Stimulated activated CD8-positive, alpha-beta memory T cell treated with anti-CD3 and anti-CD28 coated beads, Interleukin-15, amount 100 ng/mL, for 1 hour (primary cell): ENCODE measurements at places on chromosomes 6 and 20.

DNA sequence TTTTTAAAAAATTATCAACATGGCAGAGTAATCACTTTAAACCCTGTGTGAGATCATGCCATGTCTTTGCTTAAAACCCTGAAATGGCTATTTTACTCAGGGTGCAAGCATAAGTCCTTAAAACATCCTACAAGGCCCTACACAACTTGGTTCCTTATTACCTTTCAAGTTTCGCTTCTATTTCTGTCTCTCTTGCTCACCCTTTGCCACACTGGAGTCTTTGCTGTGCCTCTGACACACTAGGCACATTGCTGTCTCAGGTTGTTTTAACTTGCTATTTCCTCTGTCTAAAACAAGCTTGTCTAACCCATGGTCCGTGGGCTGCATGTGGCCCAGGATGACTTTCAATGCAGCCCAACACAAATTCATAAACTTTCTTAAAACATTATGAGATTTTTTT is 55.6 kb downstream of the KIAA0408 start:
- no peak for DNase-seq

DNA sequence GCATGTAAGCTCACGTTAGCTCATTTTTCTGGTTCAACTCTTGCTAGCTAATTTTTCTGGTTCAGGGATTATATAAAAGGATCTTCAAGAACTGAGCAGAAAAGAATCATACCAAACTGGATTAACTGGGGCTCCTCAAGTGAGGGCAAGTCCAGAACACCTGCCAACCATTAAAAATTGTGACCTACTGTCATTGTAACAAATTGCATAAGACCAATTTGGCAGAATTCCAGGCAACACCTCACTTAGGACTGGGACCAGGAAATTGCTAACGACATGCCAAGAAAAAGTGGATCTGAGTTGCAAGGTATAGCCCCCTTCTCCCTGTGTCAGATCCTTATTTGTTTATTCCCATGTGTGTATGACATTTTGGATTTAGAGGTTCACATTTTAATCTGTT is 216.6 kb downstream of the HIVEP2 start:
- no peak for DNase-seq

- no peak for DNase-seq
Observed at GRCh38 chr20:36454698-36455427, 86.5 kb upstream of the MYL9 start.

GRCh38 chr6:115058414-115059211 is 715.8 kb upstream of the HS3ST5 start:
- DNase-seq: no peak

DNA sequence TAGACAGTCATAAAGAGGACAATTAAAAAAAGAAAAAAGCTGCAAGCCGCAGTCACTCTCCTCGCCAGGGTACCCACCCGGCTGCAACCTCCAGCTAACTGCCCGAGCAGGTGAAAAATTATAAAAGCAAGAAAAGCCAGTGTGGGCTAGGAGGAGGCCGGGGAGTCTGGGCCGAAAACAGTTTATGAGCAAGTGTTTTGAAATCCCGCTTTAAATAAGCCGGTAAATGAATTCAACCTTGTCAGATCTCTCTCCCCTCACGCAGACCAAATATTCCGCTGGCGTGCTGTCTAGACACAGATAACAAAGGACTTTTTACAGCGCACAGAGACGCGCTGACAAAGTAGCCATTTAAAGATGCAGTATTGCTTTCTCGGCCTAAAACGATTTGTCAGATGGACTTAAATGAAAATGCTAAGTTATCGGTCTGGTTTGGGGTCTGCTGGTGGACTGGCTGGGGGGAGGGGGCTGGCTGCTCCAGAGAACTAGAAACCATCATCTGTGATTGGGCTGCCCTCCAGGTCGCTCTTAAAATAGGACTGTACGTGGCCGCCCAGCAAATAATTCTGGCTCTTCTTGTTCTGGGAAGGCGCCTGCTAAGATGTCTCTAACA is 24.6 kb downstream of the PMEPA1 start:
- no peak for DNase-seq

DNA sequence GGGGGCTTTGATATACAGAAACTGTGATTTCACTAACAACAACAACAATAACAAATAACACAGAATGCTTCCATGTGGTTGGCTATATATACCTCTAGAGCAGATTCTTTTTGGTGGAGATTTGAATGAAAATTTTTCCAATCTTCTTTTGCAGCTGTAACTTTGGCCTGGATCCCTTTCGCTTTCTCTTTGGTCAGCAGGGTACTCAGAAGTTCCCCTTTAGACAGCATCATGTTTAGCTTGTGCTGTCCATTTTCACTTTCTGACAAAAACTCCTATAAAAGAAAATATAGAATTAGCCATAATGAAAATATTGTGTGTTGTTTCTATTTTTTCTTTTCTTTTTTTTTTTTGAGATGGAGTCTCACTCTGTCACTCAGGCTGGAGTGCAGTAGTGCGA is 264.2 kb downstream of the SYNE1 start:
- no peak for DNase-seq

- DNase-seq: no peak
Observed at GRCh38 chr6:71404145-71404966, 115.7 kb downstream of the OGFRL1 start.

GRCh38 chr20:16054985-16055384 is 518.3 kb downstream of the KIF16B start:
- DNase-seq: no peak

DNA sequence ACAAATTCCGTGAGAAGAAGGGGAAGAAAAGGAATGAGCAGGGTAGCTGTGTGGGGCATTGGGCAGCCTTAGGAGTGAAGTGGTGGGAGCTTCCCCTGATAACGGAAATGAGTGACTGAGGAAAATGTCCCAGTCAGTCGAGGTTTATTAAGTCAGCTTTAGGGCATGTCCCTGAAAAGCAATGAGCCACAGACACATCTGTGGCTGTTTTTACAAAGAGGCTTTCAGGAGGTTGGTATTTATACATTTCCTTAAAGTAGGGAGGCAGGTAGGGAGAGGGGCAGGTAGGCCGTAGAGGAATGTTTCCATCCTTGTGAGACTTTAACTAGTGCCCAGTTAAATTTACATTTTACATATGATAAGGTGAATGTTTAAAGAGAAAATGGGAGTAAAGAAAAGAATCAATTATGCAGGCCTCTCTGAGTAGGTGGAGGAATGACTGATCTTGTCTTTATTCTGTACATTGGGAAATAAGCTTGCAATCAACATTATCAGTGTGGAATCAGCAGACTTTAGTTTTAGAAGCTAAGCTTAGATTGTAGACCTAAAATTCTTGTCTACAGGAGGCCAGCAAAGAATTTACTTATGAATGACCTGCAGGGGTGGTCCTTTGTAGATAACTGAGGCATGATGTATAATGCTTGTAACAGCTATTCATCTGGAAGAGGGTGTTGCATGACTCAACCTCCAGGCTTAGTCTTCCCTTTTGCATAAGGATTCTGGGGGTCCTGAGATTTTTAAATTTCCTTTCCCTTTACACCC is 18.5 kb downstream of the SLC22A2 start:
- DNase-seq: no peak

DNA sequence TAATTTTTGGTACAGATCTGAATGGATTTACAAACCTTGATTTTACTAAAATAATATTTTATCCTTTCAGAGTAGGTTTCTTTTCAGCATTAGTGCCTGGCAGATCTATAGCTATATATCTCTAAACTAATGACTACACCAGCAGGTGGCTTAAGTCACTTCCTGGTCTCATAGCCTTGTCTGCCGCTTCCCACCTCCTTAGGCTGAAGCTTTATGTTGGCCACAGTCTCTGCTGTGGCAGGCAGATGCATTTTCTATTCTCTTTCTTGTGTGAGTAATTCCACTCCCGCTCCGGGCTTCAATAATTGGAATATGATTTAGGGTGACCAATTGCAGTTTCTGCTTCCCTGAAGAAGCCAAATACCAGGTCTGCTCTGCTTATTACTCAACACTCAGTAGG is 226.8 kb upstream of the HS3ST5 start:
- no peak for DNase-seq
